CD4-positive, alpha-beta memory T cell (primary cell): ENCODE measurements at places on chromosomes 12 and 14. TPM values are rescaled to one million over a fixed set of nuclear protein-coding genes. Genes with fewer than 3 reads are reported as not detected.

GRCh38 chr14:74395094-74395493, 30.9 kb downstream of the SYNDIG1L start:
- no peaks in the 10 kb centered on the region for H3K36me3 ChIP-seq
- no peak for DNase-seq
- no peaks in the 10 kb centered on the region for H3K27me3 ChIP-seq
- H3K27ac ChIP-seq: no peak overlapping the region

DNA sequence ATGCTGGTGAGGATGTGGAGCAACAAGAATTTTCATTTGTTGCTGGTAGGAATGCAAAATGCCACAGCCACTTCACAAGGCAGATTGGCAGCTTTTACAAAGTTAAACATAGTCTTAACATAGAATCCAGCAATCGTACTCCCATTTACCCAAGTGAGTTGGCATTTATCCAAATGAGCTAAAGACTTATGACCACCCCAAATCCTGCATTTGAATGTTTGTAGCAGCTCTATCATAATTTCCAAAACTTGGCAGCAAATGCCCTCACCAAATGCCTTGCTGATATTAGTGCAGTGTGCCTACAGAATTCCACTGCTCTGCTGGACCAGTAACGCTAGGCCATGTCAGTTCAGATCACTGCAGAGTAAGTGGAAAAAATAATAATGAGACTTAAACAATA, 120.7 kb upstream of the AMIGO2 start:
- no peaks in the 10 kb centered on the region for H3K27me3 ChIP-seq
- no peak overlapping the region for H3K27ac ChIP-seq
- no peak for DNase-seq
- peaks cover 16% of the 10 kb centered on the region for H3K36me3 ChIP-seq
- H3K4me1 ChIP-seq: peaks cover 68% of the 10 kb centered on the region

GRCh38 chr14:75859746-75860145, 122.0 kb downstream of the TGFB3 start:
- DNase-seq: no peak
- no peaks in the 10 kb centered on the region for H3K4me1 ChIP-seq
- H3K27ac ChIP-seq: no peak overlapping the region
- H3K27me3 ChIP-seq: no peaks in the 10 kb centered on the region
- no peak overlapping the region for H3K4me3 ChIP-seq

DNA sequence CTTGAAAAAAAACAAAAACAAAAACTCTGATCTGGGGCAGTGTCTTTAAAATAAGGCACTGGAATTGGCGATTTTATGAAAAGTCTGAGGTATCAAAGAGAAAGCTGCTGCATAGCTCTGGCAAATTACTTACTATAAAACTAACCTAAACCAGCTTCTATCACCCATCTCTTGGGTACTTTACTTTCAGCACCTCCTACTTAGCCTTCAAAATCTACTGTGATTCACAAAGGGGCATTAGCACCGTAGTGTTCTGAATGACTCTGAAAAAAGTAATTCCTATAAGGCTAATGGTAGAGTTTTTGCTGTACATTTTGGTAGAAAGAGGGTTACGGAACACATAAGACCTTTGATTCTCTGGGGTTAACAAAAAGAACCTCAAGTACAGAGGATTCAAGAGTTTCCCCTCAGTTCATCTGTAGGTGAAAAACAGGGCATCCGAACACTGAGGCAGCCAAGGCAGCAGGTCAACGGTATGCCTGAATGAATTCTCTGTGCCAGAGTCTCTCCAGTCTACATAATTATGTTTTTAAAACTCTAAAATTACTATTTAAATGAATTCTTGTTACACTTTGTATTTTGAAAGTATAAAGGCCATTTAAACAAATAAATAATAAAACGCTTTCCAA, 101.5 kb downstream of the ELK3 start:
- no peak for DNase-seq
- H3K4me1 ChIP-seq: peaks cover 15% of the 10 kb centered on the region
- peaks cover 10% of the 10 kb centered on the region for H3K36me3 ChIP-seq
- no peak overlapping the region for H3K27ac ChIP-seq
- no peak overlapping the region for H3K4me3 ChIP-seq

DNA sequence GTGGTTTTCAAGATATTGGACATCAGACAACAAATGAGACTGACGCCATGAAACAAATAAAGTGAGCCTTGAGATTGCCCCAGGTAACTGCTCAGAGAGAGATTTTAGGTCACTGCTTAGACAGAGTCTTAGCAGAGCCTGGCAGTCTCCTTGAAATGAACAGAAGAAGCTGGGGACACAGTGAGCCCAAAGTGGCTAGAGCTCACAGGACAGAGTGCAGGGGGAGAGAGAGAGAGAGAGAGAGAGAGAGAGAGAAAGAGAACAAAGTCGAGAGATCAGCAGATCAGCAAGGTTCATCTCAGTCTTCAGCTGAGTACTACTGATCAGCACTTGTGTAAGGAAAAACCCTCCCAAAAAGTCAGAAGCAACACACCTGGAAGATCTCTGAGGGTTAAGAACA, 147.4 kb downstream of the RMST start:
- DNase-seq: no peak
- H3K27me3 ChIP-seq: no peaks in the 10 kb centered on the region
- no peak overlapping the region for H3K4me3 ChIP-seq
- no peaks in the 10 kb centered on the region for H3K36me3 ChIP-seq
- H3K27ac ChIP-seq: no peak overlapping the region

DNA sequence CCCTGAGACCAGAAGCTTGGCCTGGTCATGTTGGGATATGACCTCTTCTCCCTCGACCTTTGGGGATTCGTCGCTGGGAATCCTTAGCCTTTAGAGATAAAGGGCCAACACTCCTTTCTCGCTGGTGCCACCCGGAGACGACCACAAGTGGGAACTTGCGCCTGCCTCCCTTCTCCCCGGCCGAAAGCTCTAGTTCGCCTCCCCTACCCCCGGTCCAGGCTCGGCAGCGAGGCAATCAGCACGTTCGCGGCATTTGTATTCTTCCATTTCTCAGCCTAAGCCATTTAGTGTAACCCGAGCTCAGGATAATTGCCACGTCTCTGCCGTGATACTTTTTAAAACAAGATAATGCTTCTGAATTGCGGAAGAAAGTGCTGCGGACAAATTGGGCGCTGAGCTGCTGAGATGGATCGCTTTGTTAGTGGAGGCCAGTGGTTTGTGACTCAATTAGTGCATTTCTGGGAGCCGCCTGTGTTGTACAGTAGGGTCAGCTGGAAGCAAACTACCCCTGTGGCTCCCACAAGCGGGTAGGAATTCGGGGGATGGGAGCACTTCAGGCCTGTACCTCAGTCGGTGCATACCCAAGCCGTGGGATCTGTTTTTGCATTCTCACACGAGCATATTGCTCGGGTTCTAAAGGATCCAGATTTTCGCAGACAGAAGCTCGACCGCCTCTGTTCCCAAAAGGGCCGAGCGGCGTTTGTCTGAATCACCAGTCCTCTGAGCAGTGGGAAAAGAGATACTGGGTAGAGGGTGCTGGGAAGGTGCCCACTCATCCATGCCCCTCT, 6.8 kb upstream of the SIX1 start:
- H3K36me3 ChIP-seq: no peaks in the 10 kb centered on the region
- no peak overlapping the region for H3K27ac ChIP-seq
- DNase-seq: no peak
- H3K27me3 ChIP-seq: peaks cover 59% of the 10 kb centered on the region
- H3K4me3 ChIP-seq: no peak overlapping the region

CCDC196 gene
- not detected for total RNA-seq

BCAT1 gene
- total RNA-seq: 1.3 TPM

DNA sequence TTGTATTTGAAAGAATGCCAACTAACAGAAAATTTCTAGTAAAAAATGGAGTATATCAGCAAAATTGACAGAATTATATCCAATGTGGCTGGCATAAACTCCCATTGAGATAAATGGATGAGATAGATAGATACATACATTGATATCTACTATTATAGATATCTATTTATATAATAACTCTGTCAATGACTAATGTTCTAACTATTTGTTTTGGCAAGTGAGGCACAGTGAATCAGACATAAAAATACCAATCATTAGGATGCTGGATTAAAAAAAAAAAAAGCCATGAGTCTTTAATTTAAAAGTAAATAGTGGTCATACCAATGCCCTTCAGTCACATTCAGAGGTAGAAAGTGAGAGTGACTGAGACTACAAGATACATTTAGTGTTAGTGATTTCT, 33.7 kb upstream of the GLIPR1 start:
- no peak for DNase-seq
- no peaks in the 10 kb centered on the region for H3K36me3 ChIP-seq
- H3K27me3 ChIP-seq: no peaks in the 10 kb centered on the region
- no peaks in the 10 kb centered on the region for H3K4me1 ChIP-seq

HRK gene
- not detected for total RNA-seq

IPO4 gene
- total RNA-seq: 30.2 TPM

DNA sequence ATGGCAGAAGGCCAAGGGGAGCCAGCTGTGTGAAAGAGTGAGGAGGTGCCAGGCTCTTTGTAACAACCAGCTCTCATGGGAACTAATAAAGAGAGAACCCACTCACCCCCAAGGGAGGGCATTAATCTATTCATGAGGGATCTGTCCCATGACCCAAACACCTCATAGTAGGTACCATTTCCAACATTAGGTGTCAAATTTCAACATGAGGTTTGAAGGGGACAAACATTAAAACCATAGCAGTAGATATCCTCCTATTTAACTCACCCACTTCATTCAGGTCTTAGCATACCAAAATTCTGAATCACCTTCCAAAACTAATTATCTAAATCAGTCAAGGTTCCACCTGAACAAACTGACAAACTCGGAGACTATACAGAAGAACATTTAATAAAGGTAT, 75.3 kb downstream of the PPFIA2 start:
- H3K4me3 ChIP-seq: no peak overlapping the region
- H3K27me3 ChIP-seq: no peaks in the 10 kb centered on the region
- H3K36me3 ChIP-seq: no peaks in the 10 kb centered on the region
- H3K27ac ChIP-seq: no peak overlapping the region
- no peak for DNase-seq

DNA sequence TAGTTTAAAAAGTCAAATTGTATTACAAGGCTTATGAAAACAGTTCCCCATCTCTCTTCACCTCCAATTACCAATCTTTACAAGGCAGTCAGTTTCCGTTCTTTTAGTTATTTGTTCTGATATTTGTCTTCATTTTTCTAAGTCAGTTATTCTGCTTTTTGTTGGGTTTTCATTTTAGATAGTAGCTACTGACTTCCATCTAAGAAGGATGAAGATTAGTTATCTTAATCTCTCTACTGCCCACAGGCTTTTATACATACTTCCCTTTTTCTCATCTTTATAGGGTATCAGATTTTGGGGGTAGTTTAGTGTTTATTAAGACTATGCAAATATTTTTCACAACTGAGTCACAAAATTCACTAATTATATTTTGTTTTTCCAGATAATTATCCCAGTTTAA, 38.4 kb downstream of the FRS2 start:
- no peak overlapping the region for H3K27ac ChIP-seq
- no peaks in the 10 kb centered on the region for H3K27me3 ChIP-seq
- DNase-seq: no peak
- H3K4me3 ChIP-seq: no peak overlapping the region

DNA sequence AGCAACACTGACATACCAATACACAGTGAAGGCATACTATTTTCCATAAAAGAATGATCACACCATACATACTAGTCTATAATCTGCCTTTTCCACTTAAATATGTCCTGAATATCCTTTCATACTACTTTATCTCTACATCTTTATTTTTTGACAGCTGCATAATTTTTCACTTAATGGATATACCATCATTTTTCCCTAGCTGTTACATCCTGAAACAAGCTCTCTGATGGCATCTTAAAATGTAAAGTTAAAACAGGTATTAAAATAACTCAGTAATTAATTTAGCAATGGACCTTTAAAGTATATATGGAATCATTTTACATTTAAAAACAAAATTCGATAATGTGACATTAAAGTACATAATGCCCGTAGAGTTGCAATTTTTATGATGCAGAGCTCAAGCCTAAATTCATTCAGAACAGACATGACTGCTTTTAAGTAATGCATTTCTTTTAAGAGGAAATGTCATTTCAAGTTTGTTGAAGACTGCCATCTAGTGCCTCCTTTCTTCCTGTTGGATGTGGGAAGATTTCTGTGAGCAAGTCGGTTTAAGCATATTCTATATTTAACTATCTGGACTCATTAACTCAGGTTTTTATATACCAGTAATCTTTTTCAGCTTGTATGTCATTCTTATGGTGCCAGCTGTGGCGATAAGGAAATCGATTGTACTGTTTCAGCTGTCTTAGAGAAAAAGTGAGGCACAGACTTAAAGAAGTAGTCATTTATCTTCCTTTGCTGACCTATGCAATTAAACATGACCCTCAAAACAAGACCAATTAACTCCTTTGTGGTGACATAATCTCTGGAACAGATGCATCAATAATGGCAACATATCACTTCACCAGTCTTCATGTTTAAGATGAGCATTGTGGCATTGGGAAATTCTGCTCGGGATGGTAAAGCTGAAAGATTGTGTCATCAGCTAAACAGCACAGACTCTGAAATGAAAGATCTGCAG, 20.3 kb downstream of the PRICKLE1 start:
- no peak for DNase-seq
- H3K36me3 ChIP-seq: no peaks in the 10 kb centered on the region
- no peaks in the 10 kb centered on the region for H3K27me3 ChIP-seq
- H3K4me3 ChIP-seq: no peak overlapping the region
- no peaks in the 10 kb centered on the region for H3K4me1 ChIP-seq
- no peak overlapping the region for H3K27ac ChIP-seq
